ENCODE measurements at places on chromosomes 2 and 18.

- no peak for DNase-seq
Measured at GRCh38 chr2:86625096-86625495, 1.4 kb upstream of the RNF103 start.

GRCh38 chr18:48813833-48814489 is 136.8 kb downstream of the SMAD7 start:
- DNase-seq: no peak

GRCh38 chr2:21966139-21966538 is 842.4 kb downstream of the TDRD15 start:
- DNase-seq: no peak

GRCh38 chr2:174048243-174048642 is 83.1 kb upstream of the SP3 start:
- no peak for DNase-seq

- no peak for DNase-seq
Measured at GRCh38 chr18:43863180-43863579, 585.9 kb upstream of the SYT4 start.

DNA sequence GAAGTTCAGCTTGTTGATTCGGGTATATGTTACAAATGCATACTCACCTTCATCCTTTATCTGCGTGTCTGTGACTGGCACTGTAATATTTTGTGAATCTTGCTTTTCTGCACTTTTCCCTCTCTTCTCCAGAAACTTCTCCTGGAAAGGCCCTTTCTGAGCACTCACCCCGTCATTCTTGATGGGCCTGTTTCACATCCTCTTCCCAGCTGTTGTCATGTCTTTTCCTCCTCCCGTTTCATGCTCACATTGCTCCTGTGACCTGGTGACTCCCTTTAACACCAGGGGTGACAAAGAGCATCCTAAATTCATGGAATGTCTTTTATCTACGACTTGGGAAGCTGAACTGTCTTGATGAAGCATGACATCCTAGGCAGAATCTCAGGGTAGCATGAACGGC is 65.8 kb downstream of the CD8B2 start:
- DNase-seq: no peak

GRCh38 chr2:4674007-4674406 is 970.6 kb downstream of the DCDC2C start:
- DNase-seq: no peak

GRCh38 chr2:175187378-175187777 is 5.9 kb upstream of the ATP5MC3 start:
- DNase-seq: no peak

- DNase-seq: no peak
Measured at GRCh38 chr2:107308835-107309234, 422.9 kb upstream of the ST6GAL2 start.

DNA sequence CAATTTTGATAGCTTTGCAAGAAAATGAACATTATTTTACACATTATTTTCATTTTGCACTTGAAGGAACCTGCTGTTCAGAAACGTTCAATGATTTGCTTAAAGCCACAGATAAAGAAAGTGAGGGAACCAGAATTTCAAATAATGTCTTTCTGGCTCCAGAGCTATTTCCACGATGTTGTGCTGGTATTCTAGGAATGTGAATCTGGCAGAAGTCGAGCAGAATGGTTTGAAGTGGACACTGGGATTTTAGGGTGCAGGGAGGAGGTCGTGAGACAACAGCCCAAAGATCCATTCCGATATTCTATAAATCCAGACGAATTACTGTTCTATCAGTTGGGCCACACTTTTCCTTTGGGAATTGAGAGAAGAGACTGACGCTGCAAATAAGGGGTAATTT is 2.2 kb downstream of the CCDC102B start:
- no peak for DNase-seq

DNA sequence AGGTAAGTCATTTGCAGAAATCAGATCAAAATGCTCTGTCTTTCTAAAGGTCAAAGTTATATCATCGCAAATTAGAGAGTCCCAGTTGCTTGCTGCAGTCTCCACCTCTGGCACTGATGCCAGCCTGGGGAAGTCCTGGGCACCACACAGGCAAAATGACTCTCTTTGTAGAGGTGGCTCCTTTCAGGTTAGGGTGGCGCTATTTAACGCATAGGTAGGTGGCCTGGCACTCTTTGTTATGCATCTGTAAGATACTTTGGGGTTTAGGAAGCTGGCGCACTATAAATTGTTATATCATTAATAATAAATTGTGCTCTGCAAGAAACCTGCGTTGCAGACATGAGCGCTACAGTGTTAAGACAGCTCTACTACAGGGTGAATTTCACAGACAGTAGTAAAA is 268.5 kb downstream of the ICOS start:
- no peak for DNase-seq

DNA sequence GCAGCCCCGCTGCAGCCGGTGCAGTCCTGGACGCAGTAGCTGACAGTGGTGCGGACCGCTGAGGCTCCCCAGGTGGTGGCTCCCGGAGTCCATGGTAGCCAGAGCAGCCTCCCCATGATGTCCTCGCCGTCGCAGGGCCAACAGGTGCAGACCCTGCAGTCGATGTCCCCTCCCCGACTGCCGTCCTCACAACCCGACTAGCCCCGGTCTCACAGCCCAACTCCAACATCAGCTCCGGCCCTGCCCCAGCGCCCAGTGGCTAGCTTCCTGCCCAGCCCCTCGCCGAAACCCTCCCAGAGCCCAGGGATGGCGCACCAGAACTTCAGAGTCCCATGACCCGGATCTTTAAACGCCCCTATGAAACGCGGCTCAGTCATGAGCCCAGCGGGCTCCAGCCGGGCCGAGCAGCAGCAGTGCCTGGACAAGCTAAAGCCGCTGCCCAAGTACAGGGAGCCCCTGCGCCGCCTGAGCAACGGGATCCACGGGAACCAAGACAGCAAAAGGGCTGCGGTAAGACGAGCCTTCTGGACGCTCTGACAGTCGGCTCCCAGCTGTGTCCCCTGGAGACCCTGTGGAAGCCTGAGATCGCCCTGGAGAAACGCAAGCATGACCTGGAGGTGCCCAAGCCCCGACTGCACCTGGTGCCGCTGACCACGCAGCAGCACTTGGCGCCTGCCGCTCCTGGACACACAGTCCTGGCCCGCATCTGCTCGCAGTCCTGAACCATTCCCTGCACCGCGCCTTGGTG is 53.8 kb upstream of the TUBA3E start:
- no peak for DNase-seq

GRCh38 chr2:238868616-238869292 is 20.9 kb downstream of the TWIST2 start:
- no peak for DNase-seq

DNA sequence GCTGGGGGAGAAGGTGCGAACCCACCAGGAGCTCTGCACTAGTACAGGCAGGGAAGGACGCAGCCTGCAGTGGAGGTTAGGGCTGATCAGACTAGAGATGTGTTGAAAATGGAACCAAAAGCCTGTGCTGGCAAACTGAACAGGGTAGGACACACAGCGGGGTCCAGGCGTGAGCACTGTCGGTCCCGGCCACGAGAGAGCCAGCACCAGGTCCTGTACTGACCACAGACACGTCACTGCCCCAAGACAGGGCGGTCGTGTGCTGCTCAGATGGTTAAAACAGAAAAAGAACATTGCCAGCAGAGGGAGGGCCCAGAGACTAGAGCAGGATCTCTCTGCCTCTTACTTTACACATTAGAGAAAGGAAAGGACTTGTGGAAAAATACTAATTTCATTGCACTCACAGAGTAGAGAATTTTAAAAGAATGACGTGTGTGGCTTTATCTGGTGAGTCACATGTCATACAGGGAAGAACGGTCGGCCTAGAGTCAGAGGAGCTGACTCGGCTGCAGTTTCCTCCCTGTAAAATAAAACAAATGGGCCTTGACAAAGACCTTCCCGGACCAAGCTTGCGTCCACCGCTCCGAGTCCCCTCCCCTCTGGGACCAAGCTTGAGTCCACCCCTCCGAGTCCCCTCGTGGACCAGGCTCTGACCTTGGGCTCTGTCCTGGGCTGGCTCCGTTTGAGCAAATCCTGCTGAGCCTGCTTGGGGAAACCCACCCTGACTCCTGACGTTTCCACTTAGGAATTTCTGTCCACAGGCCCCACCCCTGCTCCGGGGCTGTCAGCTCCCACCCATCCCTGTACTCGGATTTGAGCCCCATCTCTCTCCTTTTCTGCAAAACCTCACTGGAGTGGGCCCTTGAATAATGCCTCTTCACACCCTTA is 16.7 kb upstream of the ADI1 start:
- no peak for DNase-seq

DNA sequence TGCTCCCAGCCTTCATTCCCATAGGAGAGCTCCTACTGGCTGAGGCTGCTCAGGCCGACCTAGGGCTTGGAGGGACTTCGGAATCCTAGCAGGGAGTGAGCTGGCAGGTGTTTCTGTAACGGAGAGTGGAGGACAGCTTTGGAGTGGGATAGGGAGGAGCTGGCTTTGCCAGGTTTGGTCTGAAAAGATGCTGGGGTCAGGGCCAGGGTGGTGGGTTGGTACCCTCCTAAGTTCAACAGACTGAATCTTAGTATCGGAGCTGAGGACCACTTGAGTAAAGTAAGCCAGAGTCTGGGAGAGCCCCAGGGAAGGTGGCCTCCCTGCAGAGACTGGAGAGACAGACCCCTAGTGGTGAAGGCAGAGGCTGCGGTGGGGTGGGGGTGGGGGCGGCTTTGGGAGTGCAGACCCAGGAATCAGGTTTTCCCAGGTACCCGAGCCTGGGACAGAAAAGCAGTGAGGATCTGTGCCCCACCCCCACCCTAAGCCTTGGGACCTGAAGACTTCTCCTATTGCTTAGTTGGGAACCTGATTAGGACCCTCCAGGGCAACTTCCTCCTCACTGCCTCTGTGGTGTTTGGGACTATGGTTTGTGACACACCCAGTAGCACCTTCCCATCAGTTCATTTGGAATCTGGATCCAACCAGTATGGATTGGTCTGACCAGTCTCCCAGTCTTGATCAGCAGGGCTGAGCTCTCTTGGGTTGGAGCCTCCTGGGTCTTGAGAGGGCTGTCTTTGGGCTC is 3.0 kb downstream of the CNNM4 start:
- DNase-seq: no peak

DNA sequence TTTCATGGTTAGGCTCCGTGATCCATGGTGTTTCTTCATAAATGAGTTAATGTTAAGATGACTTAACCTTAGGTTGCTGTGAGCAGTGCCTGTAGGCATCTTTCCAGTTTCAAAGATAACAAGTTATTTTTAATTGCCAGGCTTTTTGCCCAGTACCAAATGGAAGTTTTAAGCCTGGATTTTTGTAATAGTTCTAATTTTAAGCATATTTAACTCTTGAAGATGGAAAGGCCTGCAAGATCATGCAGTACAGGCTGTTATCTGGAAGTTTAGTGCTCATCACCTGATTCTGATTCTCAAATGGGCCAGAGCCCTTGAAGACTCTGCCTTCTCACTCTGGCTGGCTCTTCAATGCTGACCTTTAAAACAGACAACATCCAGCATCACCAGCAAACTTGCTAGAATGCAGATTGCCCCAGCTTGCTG is 141.3 kb downstream of the NCK2 start:
- DNase-seq: no peak

DNA sequence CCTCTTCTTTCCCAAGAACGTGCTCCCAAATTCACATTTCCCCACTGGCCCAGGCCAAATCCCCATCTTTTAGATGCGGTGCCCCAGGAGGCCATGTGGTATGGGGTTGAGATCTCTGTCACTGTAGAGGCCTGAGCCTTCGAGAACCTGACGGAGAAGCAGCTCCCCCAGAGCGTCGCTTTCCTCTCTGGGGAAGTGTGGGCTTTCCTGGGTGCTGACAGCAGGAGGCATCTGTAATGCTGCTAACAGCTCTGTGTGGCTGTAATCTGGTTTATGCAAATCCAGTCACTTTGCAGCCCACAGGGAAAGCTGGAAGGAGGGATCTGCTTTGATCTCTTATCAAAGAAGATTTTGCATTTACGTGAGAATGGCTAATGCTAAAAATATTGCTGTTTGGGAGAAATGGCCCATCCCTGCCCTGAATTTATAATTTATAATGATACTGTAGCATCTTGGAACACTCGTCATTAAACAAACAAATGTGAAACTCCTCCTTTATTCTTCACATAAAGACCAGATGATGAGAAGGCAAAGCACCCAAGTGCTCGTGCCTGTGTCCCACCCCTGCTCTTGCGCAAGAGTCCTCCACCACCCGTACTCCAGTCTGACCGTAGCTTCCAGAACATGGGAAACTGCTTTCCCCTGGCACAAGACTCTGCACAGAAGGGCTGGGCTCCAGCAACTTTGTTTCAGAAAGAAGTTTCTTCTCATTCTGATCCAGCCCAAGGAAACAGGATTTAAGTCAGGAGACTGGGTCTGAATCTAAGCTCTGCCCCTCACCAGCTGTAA is 109.9 kb upstream of the EPC2 start:
- DNase-seq: no peak

DNA sequence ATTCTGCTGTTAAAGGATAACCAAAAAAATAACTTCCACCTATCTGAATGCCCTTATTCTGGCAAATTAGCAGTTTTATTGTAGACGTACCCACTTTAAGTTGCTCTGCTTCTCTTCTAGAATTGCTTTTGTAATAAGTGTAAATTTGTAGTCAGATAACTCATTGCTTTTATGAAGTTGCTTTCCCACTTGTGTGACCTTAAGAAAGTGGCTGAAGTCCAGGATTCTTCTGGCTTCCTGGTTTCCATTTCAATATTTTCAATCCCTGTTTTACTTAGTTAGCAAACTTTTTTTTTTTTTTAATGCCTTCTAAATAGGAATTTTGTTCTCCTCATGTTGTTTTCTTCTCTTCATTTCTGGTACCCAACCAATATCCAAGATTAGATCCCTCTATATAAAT is 59.8 kb downstream of the GLS start:
- DNase-seq: no peak

GRCh38 chr18:60563082-60563481 is 190.5 kb upstream of the MC4R start:
- no peak for DNase-seq

DNA sequence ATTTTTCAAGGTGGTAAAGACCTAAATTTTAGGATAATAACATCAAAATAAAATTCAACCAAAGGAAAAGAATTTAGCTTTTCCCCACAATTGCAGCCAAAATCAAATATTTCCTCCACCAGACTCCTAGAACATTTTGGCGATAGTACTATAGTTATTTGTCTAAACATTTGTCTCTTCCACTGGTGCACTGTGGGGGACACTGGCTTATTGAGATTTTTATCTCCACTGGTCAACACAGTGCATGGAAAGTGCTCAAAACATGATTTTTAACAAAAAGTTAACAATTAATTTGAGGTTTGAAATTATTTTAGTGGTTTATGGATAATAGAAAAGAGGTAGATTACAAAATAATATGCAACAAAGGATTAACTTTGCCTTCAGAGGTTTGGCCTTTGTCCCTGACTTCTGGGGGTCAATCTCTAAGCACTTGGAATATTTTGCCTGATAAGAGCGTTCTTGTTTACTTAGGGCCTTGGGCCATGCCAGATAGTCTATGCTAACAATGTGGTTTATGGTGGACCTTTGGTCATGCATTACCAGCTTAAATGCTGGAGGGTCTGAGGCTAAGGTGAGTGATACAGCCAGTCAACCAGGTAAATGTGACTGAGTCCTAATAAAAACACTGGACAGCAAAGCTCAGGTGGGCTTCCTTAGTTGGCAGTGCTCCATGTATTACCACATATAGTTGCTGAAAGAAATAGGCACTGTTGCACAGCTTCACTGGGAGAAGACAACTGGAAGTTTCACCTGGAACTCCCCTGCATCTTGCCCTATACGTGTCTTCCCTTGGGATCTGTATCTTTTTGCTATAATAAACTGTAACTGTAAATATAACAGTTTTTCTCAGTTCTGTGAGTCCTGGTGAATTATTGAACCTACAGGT is 67.2 kb upstream of the SATB2 start:
- DNase-seq: no peak
